NCI-H1417 treated with DMSO at 0.1 percent for 48 hours (cell line): ENCODE measurements at places on chromosomes 1 and 21.

DNA sequence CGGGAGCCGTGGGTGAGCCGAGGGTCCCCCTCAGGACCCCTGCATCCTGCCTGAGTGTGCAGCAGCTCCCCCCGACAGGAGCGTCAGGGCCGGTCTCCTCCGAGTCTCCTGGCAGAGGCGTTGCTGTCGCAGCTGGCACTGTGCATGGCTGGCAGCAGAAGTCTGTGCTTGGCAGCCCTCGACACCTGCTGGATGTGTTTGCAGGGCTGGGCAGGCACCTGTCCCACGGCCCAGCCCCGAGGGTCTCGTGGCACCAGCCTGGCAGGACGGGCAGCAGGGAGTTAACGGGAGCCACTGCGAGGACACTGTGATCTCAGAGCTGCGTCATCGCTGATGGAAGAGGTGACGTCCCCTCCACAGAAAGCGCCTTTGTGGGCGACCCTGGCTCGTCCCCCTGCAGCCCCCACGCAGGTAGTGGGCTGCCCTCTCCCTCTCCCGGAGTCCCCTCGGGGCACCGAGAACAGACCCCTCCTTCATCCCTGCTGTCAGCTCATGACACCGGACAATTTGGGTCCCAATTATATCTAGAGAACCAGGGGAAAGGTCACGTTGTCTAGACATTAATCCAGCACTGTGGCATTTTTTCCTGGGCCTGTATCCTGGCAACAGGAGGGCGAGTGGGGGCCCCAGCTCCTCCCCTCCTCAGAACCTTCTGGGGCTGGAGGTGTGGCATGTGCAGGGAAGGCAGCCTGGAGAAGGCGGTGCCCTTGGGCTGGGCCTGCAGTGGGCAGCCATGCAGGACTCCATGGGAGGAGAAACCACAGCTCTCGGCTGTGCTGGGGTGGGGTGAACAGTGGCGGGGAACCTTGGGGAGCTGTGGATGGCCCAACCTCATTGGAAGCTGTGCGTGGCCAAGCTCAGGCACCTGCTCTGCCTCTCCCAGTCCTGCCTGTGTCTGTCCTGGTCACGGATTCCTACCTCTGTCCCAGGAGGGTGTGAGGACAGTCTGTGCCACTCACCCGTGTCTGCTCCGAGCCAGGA lies 15.4 kb downstream of the COL18A1 start:
- DNase-seq, result no peak

DNA sequence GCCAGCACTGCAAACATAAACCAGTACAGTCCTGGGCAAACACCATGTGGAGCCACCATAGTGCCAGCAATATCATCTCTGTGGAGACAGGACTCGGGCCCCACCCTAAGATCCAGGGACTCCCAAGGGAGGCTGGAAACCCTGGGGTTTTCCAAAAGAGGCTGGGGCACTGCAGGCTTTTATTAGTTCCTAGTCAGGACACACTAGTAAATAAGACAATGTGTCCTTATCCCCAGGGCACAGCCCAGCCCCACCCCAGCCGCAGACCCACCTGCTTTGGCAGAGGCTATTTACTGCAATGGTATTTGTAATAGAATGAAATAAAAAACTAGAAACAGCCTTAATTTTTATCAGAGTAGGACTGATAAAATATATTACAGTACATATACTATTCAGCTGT lies 486 bp upstream of the GJB3 start:
- DNase-seq, result no peak

- DNase-seq, result no peak
These were observed 26.2 kb downstream of the UMODL1 start for GRCh38 chr21:42097274-42097673.

DNA sequence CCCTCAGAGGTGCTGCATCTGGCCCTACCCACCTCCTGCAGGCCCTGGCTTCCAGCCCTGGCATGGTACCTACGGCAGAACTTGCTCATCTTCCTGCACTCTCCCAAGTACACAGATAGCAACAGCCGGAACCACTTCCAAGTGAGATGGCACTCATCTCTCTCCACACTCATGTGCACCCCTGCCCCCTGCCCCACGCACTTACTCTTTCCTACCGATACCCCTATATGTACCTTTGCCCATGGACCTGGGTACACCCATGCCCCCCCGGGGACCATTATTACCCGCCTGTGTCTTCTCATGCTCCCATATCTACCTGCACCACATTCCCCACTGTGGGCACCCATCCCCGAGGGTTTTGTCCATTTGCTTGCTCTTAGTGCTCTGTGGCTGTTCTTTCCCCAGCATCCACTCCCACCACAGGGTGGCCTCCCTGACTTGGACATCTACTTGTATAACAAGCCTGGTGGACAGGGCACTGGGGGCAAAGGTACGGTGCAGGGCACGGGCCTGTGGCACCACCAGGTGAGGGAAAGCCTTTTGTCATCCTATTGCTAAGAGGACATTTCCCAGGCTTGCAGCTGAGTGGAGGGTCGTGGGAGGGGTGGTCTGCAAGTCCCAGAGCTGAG lies 14.7 kb downstream of the HYI start:
- no peak for DNase-seq

- DNase-seq, result no peak
These were observed 465 bp downstream of the HUNK start for GRCh38 chr21:31873275-31873695.
